Stimulated activated CD8-positive, alpha-beta memory T cell treated with anti-CD3 and anti-CD28 coated beads, Interleukin-2, amount 100 ng/mL, for 1 hour (primary cell): ENCODE measurements at places on chromosomes 5 and 9.

DNA sequence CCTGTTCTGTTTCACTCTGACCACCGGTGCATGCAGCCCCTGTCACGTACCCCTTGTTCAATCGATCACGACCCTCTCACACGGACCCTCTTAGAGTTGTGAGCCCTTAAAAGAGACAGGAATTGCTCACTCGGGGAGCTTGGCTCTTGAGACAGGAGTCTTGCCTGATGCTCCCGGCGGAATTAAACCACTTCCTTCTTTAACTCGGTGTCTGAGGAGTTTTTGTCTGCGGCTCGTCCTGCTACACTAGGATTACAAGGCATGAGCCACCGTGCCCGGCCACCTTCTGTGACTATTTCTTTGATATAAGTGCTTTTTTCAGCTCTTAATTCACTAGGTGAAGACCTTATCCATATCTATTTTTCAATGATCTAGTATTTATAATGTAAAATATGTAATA is 167.5 kb downstream of the TTC39B start:
- no peak for DNase-seq

- no peak for DNase-seq
Observed at GRCh38 chr9:33273972-33274328, 9.1 kb downstream of the CHMP5 start.

DNA sequence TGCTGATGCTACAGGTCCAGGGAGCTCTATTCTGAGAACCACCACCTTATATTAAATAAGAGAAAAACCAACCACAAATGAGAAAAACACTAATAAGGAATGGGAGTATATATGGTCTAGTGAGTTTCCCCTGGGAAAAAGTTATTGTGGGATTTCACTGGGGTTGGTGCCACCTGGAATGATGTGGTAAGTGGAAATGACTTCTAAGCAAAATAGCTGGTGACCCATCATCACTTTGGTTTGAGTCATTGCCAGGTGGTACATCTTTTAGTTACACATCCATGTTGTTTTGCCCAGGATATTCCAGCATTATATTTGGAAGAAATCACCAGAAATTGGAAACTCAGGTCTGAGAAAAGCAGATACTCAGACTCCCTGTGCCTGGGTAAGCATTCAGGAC is 437.3 kb downstream of the DTWD2 start:
- DNase-seq = no peak

GRCh38 chr5:152221721-152222629 is 183.1 kb downstream of the NMUR2 start:
- no peak for DNase-seq

GRCh38 chr5:37839407-37840052 is at the start of gene GDNF:
Gene GDNF, minus strand, starts transcription at chr5:37840041. Its CDS starts 5,245 bp downstream, at chr5:37834796.
- no peak for DNase-seq

- peak; percentile 16 for DNase-seq
Observed at GRCh38 chr9:95462249-95463147, 54.3 kb downstream of the PTCH1 start.

DNA sequence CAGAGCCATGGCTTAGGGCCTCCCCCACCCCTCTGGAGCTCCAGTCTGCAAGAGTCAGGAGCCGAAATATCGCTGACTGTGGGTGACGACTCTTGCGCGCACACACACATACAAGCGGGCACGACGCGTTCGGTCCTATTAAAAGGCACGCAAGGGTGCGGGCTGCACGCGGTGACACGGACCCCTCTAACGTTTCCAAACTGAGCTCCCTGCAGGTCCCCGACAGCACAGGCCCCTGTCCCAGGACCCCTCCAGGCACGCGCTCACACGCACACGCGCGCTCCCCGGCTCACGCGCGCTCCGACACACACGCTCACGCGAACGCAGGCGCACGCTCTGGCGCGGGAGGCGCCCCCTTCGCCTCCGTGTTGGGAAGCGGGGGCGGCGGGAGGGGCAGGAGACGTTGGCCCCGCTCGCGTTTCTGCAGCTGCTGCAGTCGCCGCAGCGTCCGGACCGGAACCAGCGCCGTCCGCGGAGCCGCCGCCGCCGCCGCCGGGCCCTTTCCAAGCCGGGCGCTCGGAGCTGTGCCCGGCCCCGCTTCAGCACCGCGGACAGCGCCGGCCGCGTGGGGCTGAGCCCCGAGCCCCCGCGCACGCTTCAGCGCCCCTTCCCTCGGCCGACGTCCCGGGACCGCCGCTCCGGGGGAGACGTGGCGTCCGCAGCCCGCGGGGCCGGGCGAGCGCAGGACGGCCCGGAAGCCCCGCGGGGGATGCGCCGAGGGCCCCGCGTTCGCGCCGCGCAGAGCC is at the start of gene GRIN1:
TSS of gene GRIN1 (plus strand) at position 433 of the 746 bp plus-strand sequence. CDS start 333 bp downstream, outside the sequence.
- no peak for DNase-seq

- no peak for DNase-seq
Observed at GRCh38 chr9:78235256-78235761, 566 bp upstream of the CEP78 start.

DNA sequence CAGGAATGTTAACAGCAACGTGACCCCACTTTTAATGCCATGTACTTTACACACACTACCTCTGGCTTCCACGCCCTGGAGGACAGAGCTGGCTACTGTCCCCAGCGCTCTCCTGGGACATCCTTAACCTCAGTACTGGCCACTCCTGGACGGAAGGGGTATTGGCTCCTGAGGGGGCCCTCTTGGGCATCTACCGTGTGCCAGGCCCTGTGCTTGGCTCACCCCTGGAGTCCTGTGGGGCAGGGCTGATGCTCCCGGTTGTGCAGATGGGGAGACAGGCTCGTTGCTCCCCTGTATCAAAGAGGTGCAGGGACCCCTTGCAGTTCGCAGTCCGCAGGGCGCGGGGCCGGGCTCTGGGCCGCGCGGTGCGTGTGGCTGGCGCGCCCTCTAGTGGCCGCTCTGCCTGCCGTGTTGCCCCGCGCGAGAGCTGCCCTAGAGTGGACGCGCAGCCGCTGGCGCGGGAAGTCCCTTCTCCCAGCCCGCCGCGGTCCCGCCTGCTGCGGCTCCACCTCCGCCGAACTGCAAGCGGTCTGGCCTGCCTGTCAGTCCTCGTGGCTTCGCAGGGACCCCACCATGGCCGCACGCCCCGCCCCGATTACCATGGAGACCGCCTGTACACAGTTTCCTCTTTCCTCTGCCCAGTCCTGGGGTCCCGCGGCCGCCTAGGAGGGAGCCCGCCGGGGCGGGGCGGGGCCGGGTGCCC is at the start of gene WDR38:
TSS of gene WDR38 (plus strand) at position 632 of the 703 bp plus-strand sequence. CDS start 72 bp downstream, outside the sequence.
- peak; percentile 61 for DNase-seq

GRCh38 chr9:20593105-20593504 is 29.2 kb downstream of the MLLT3 start:
- DNase-seq = no peak

DNA sequence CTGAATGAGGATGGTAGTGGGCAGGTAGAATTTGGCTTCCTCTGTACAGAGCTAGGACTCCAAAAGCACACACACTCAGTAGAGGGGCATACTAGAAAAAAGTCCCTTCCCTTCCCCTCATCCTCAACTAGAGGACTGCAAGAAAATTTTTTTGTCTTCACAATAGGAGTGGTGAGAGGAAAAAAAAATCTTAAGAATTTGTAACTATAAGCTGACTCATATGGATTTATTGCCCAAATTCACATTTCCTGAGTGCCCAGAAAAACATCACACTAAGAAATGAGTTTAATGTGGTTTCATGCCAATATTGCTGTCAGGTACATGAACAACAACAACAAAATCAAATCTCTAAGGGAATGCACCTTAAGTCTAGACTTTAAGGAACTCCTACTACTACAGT is 43.7 kb downstream of the RANBP6 start:
- DNase-seq = no peak

GRCh38 chr5:107753427-107753826 is 82.7 kb upstream of the EFNA5 start:
- DNase-seq = no peak

- DNase-seq = no peak
Observed at GRCh38 chr5:141245250-141245717, at the start of gene PCDHB15. Gene PCDHB15, plus strand, starts transcription at chr5:141245395. Its CDS starts 184 bp downstream, at chr5:141245579.

GRCh38 chr5:65749956-65750355 is 28.0 kb downstream of the NLN start:
- no peak for DNase-seq

- no peak for DNase-seq
Observed at GRCh38 chr9:130183133-130183762, 11.0 kb downstream of the NCS1 start.

GRCh38 chr5:83548581-83548980 is 77.0 kb downstream of the VCAN start:
- no peak for DNase-seq

DNA sequence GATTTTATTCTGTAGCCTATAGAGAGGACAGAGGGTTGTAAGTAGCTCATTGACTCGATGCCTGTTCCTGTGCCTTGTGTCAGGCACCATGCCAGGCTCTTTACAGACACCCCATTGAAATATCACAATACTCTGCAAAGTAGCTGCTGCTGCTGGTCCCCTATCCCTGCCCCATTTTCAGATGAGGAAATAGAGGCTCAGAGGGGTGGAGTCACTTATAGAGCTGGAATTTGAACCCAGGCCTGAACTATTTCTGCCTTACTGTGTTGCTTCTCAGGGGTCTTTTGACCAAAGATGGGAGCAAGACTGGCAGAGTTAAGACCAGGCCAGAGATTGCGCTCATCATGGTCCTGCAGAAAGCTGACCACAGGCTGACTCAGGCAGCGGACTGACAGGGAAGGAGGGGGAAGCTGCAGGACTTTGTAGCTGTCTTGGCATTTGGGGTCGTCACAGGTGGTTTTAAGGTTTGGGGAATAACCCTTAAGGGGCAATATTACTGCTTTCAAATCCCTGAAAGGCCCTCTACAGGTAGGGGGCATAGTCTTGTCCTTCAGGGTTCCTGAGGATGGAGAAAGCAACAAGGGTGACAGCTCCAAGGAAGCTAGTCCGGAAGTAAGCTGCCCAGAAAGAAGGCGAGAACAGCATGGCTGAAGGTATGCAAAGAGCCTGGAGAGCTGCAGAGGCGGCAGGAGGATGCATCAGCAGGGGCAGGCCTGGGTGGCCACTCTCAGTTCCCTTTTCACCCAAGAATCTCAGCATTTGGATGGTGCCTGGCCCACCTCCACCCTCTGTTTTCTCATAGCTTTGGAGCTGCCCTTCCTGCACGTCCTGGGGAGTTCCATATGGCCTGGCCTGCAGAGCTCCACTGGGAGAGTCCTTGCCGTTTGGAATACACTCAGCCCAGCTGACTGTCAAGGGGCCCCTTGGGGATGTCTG is 18.3 kb upstream of the NDST1 start:
- no peak for DNase-seq

DNA sequence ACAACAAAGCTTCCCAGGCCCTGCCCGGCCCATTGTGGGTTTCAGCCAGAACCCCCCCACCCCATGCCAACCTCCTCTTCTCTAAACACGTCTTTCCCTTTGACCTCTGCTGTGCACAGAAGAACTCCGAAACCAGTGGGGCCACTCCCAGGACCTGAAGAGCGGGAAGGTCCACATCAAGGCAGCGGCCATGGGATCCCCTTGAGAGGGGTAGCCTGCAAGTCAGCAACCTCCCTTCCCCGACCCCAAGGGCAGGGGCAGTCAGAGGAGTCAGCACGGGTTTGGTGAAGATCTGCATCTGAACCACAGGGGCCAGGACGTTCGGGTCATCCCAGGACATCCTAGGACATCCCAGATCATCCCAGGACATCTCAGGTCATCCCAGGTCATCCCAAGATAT is 379.9 kb upstream of the IRX4 start:
- DNase-seq = no peak

DNA sequence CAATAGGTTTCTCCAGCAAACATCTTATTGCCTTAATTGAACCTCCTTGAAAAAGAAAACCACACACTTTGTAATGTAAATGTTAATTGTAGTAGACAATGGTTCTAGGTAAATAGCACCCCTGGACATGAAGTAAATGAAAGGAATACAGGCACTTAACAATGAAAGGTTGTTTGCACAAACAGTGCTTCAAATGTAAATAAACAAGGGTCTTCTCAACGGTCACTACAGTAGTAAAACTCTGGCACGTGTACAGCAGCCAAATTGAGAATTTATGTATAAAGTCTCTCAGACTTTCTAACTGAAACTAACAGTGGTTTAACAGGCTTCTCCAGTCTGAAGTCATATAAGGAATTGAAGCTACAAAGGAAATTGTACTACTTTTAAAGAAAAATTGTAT is 218.3 kb downstream of the MEF2C start:
- DNase-seq = no peak

DNA sequence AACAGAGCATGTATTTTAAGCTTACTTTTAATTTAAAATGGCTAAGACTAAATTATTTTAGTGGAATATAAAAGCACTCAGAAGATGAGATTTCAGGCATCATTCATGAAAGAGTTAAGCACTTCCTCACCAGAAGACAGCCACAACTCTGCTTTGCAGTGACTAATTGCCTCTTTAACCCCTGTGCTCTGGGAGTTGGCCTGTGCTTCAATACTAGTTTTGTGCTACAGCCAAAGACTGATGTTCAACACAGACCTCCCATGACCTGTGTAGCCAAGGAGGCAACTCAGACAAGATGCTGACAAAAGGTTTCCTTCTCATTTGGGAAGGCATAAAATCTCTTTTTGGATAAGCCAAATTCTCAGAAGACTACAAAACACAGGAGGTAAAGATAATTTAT is 353.5 kb downstream of the FBXL17 start:
- no peak for DNase-seq

DNA sequence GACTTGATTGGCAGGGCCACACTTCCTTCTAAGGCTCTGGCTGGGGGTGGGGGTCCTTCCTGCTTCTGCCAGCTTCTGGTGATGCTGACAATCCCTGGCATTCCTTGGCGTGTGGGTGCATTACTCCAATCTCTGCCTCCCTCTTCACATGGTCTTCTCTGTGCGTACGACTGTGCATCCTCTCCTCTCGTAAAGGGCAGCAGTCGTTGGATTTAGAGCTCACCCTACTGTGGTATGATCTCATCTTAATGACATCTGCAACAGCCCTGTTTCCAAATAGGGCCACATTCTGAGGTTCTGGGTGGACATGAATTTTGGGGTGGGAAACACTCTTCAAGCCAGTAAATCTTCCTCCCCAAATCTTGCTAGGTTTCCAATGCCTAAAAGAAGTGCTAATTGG is 36.8 kb downstream of the ROPN1L start:
- no peak for DNase-seq

GRCh38 chr5:39138892-39139291 is 64.7 kb upstream of the RICTOR start:
- DNase-seq = no peak

- DNase-seq = no peak
Observed at GRCh38 chr5:145245354-145245753, 589.8 kb downstream of the PRELID2 start.

- DNase-seq = no peak
Observed at GRCh38 chr9:128677794-128678193, 11.2 kb upstream of the SET start.

DNA sequence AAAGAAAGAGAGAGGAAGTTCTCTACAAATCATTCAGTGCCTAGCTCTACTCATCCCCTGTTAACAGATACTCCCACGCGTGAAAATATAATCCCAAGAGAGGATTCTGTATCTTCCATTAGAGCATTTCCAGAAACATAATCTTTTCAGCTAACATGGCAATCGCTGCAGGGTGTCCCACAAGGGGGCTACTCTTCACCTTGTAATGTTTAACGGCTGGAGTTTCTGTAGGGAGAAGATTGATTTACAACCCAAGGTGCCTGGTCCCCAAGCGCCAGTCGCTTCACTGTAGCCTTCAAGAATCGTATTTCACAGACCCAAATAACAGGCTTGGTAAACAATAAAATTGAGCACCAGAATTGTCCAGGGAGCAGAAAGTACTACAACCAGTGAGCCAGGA is 318.7 kb downstream of the TLE1 start:
- no peak for DNase-seq

- no peak for DNase-seq
Observed at GRCh38 chr5:174309131-174309795, 263.8 kb downstream of the NSG2 start.
